CD4-positive, alpha-beta T cell treated with Interleukin-2 at 100 ng/mL for 4 hours (primary cell): ENCODE measurements at places on chromosomes 7 and 10.

GRCh38 chr7:80721883-80722615, 83.6 kb downstream of the CD36 start:
- no peak for DNase-seq

DNA sequence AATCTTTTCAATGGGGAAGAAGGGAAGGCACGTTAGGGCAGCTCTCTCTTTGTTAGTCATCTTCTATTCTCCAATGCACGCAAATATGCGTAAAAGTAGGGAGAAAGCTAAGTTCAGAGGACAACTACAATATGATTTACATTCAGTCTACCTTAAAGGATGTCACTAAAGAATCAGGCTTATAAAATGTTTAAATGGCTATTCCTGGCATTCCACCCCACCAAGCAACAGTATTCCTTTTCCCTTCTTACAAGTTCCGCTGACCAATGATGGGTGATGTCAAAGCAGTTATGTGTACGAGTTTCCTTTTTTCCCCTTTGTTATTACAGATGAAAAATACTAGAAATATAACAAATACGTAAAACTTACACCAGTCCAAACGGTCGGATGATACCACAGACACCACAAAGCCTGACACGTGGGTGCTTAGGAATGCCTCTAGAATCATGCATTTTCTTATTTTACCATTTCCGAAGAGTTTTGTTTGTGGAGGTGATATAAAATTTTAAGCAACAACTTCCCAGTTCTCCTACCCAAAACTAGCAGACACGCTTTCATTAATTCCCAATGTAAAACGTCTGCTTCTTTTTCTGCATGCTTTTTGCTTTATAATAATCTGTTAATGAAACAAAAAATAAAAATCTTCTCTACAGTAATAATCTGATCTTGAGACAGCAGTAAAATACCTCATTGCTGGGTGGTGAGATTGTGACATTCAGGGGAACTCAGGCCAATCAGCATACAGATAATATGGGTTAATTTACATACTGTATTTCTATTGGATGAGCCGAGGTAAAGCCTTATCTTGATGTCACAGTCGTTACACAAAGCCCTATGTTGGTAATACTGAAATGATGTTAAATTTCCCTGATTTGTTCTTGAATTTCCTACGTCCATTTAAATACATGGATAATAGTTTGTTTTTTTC, 708 bp upstream of the GPR85 start:
- no peak for DNase-seq

DNA sequence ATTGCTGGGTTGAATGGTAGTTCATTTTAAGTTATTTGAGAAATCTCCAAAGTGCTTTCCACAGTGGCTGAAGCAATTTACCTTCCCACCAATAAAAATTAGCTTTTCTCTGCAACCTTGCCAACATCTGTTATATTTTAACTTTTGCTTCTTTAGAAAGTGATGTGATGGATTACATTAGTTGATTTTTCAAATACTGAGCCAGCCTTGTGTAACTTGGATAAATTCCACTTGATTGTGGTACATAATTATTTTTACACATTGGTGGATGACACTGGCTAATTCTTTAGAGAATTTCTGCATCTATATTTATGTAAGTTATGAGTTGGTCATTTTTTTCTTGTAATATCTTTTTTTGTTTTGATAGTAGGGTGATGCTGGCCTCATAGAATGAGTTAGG, 634.1 kb downstream of the GALNT17 start:
- no peak for DNase-seq

DNA sequence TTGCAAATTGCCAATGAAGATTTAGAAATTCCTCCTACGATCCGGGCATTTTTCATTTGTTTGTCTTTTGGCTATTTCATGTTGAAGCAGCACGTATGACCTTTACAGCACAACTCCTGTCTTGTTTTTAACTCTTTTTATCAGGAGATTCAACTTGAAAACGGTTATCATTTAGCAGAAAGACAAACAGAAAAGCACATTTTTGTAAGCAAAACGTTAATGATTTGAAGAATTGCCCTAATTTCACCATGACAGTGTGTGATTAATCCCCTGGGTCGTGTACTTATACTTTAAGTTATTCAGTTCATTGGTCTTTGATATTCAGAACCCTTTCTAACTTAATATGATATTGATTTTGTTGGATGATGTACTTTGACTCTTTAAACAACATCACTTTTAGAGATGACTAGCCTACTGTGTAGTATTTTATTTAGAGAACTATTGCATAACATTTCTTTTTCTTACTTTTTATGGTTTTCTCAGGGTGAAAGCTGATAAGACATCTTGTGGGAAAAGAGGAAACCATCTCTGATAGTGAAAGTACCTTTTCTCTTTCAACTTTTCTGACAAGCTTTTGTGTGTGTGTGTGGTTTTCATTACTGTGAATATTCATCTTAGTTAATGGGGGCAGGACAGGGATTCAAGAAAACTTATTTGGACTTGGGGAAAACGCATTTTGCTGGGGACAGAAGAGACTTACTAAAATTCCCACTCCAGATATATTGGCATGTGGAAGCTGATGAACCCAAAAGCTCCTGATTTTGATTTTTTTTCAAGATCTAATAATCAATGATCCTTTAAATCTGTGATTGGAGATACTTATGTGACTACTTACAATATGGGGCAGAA, 8.1 kb downstream of the HHEX start:
- no peak for DNase-seq
